Uterus (tissue), 4 donors: ENCODE measurements at places on chromosomes 16 and 17. TPM values are rescaled to one million over a fixed set of nuclear protein-coding genes. Genes with fewer than 3 reads are reported as not detected.
A peak's percentile ranks its signal among the peaks of the same experiment; 100 is the strongest.

The SLC13A2 gene
- total RNA-seq: not detected

The TEDC2 gene
- not detected for total RNA-seq

The SEPTIN12 gene
- not detected for total RNA-seq

The TSPOAP1 gene
- total RNA-seq: 40.2 TPM

The GAST gene
- total RNA-seq: not detected

The SLC52A1 gene
- not detected for total RNA-seq

The TBC1D3G gene
- total RNA-seq: not detected

The KRT20 gene
- 0.29 TPM for total RNA-seq

The KRTAP9-2 gene
- not detected for total RNA-seq

- no peak for DNase-seq
Observed at GRCh38 chr16:8436931-8437330, 153.4 kb downstream of the TMEM114 start.

DNA sequence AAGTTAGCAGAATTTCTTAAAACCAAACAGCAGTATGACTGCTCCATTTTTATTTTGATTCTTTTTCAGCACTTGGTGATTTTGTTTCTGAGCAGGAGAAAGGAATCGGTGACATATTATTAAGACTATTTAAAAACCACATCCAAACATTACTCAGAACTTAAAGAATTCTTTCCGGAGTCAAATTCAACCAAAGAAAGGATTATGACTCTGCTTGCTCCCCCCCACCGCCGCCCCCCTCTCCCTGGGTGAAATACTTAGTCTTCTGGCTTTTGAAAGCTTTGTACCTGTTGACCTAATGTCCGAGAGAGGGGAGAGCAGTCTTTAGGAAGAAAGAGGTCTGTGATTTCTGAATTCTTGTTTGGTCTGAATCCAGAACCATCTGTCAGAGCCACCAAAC lies 17.9 kb upstream of the COL1A1 start:
- DNase-seq: no peak

GRCh38 chr16:82264756-82265155 lies 94.7 kb upstream of the MPHOSPH6 start:
- no peak for DNase-seq

DNA sequence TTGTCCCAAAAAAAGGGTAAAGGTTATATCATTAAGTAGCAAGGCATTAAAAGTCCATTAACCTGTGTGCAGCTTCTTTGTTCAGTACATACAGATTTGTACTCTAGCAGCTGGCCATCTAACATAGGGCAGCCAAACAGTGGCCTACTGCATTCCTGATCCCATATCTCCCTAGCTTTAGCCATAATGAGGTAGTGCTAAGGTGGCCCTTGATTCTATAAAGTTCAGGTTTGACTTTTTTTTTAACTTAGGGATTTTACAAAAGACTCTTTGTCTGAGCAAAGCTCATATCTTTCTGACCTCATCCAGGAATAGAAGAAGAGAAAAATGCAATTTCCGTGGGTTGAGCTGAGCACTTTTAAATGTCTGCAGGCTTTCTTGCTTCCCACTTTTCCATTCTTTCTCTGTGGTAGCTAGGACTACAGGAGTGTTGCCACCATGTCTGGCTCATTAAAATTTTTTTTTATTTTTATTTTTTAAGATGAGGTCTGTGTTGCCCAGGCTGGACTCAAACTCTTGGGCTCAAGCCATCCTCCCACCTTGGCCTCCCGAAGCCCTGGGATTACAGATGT lies 19.5 kb upstream of the CDC6 start:
- DNase-seq: no peak

- no peak for DNase-seq
Observed at GRCh38 chr16:77961814-77962213, 60.5 kb upstream of the CLEC3A start.

- no peak for DNase-seq
Observed at GRCh38 chr16:78522327-78522726, 422.9 kb downstream of the WWOX start.

GRCh38 chr16:57422026-57422944 lies 17.7 kb downstream of the CCL17 start:
- peak; percentile 55 for DNase-seq

GRCh38 chr17:19397556-19398041 lies 10.6 kb upstream of the MFAP4 start:
- no peak for DNase-seq

- no peak for DNase-seq
Observed at GRCh38 chr17:6460531-6461161, 16.4 kb downstream of the PIMREG start.

DNA sequence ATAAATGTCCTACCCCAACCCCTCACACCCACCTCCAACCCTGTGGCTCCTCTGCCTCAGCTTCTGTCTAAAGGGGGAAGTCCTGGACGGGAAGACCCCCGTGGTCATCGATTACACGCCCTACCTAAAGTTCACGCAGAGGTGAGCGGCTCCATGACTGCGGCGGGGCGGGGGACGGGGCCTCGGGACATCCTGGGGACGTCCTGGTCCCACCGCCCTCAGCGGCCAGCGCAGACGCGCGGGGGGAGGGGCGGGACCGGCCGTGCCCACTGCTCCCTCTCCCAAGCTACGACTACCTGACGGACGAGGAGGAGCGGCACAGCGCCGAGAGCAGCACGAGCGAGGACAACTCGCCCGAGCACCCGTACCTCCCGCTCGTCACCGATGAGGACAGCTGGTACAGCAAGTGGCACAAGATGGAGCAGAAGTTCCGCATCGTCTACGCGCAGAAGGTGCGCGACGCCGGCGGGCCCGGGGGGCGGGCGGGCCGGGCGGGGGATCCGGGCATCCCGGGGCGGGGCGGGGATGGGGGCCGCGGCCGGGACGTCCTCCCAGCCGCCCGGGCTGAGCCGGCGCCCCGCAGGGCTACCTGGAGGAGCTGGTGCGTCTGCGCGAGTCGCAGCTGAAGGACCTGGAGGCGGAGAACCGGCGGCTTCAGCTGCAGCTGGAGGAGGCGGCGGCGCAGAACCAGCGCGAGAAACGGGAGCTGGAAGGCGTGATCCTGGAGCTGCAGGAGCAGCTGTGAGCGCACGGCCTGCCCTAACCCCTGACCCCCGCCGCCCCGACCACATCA lies 6.7 kb downstream of the RUNDC3A start:
- no peak for DNase-seq

DNA sequence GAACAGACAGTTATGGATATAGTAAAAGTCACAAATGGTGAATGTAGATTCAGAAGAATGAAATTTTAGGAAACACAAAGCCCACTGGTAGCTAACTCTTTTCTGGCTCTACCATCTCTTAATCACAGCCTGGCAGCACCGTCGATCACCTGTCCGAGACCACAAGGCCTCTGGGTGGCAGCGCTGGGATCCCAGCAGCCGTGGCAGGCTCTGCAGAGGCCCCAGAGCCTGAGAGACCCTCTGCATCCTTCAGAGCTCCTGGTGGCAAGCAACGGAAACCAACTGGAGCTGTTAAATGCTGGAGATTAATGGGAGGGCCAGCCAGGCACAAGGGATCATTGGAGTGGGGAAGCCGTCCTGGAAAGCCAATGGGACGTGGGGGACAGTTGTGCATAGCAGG lies 26.3 kb downstream of the LAT start:
- DNase-seq: no peak

GRCh38 chr16:50372611-50373344 lies 4.0 kb upstream of the BRD7 start:
- no peak for DNase-seq

- DNase-seq: no peak
Observed at GRCh38 chr16:73546341-73546845, 498.5 kb upstream of the ZFHX3 start.

GRCh38 chr16:17602678-17603077 lies 131.9 kb upstream of the XYLT1 start:
- no peak for DNase-seq

GRCh38 chr16:68087688-68088087 lies 2.5 kb downstream of the NFATC3 start:
- no peak for DNase-seq

GRCh38 chr17:76153640-76154039 lies 12.6 kb upstream of the FOXJ1 start:
- no peak for DNase-seq
